ENCODE measurements at places on chromosomes 3 and 15.

- no peak for DNase-seq
These were observed 76.8 kb downstream of the C3orf85 start for GRCh38 chr3:109213321-109213720.

GRCh38 chr3:97409612-97410011, 354.9 kb upstream of the ARL6 start:
- no peak for DNase-seq

DNA sequence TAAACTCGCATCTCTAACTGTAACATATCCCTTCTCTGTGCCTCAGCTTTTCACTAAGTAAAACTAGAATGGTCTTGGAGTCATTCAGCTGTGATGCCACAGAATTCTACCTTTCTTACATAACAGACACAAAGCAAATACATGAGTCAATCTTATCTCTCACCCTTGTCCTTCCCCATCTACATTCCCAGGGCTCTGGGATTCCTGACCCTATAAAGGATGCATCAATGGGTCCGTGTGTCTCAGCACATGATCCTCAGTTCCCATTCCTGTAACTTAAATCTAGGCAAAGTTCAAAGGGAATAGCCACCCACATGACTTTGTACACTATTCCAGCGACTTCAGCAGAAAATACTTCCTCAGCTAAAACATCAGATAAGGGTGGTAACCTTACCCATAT, 11.8 kb upstream of the ARL8B start:
- no peak for DNase-seq

GRCh38 chr15:57496946-57497869, 94.5 kb upstream of the MYZAP start:
- DNase-seq, result no peak

GRCh38 chr3:184523825-184524615, 37.6 kb upstream of the EPHB3 start:
- DNase-seq, result no peak

- no peak for DNase-seq
These were observed 498 bp upstream of the ARNT2 start for GRCh38 chr15:80403712-80404056.

DNA sequence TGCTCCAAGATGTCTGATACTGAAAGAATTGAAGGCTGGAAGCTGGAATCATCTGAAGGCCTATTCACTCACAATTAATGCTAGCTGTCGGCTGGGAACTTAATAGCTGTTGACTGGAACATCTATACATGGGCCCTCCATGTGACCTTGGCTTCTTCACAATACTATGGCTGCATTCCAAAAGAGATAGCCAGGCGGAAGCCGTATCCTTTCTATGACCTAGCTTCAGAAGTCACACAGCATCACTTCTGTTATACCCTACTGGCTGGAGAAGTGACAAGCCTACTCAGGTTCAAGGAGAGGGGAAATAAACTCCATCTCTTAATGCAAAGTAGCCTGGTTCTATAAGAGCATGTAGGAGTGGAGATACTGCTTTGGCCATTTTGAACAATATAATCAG, 50.9 kb upstream of the SPRED1 start:
- no peak for DNase-seq

DNA sequence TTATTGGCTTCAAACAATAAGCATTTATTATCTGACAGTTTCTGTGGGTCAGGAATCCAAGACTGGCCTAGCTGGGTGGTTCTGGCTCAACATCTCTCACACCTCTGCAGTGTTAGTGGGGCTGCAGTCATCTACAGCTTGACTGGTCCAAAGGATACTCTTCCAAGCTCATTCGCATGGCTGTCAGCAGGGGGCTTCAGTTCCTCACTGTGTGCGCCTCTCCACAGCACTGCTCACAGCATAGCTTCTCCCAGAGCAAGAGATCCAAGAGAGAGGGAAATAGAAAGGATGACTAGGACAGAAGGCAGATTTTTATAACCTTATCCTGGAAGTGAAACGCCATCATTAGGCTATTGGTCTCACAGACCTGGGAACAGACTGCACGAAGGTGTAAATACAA, 64.2 kb downstream of the MAGI1 start:
- DNase-seq, result no peak

- DNase-seq, result peak; percentile 11
These were observed 293.5 kb upstream of the SUCLG2 start for GRCh38 chr3:67947808-67948508.

- no peak for DNase-seq
These were observed 220.7 kb upstream of the DNAJC19 start for GRCh38 chr3:181210275-181210674.

DNA sequence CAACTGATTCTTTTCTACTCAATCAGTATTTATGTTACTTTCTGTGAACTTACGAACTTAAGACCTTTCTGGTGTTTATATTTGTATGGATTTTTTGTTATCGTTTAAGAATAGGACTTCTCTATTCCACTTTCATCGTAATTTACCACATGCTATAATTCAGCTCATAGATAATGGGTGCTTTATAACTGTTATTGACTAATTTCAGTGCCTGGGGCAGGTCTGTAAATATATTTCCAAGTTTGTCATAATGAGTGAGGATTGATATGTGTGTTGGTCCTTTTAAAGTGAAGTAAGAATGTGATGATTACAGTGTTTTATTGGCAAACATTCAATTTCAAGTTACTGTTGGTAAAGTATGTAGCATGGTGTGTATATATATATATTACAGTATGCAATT, 1.8 kb upstream of the NAALADL2 start:
- DNase-seq, result no peak

- no peak for DNase-seq
These were observed 27.3 kb downstream of the KLHDC8B start for GRCh38 chr3:49198611-49199230.

DNA sequence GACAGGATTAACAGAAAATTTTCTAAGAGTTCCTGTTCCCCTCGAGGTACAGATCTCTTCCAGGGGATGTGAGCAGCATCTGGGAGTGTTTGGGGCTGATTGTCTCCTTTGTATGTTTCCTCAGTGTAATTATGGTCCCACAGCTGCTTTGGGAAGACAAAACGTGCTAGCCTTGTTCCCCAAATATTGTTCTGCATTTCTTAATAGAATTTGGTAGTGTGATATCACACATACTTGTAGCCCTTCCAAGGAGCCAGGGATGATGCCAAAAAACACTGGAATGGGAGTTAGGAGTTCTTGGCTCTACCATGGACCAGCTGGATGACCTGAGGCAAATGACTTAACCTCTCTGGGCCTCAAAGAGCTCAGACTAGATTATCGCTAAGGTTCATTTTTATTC, 19.0 kb upstream of the AGBL1 start:
- DNase-seq, result no peak

DNA sequence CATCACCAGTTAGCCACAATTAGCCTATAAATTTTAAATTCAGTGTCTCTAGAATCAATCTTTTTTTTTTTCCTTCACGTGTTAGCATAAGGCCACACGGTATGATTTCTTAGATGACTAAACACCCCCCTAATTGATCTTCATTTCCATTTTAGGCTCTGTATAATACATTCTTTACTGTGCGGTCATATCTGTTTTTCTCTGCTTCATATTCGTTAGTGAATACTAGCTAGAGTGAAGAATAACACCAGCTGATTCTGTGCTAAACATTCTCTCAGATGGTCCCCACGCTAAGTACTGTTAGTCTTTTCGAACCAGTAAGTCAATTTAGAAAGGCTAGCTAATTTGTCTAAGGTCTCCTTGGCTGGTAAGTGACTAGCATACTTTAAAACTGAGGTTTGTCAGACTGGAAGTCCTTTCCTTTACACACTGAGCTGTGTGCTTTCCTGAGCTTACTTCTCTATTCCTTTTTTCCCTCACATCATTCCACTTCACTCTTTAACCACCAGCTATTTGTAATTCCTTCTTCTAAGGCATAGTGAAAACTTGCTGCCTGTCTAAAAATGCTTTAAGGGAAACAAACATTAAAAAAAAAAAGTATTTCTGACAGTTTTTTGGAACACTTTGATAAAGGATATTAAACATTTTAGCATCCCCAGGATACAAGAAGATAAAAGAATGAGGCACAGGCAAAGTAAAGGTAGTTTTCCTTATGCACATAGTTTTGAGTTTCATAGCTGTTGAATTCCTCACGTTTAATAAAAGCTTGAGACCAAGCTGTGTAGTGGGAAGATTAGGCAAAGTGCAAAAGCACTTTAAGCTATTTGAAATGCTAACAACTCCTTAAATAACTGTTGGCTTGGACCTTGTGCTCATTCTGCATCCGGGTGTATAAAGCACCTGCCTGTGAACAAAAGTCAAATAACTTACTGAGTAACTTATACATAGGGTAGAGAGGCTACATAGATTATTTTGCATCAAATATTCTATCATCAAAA, 17.1 kb downstream of the ZFAND6 start:
- DNase-seq, result no peak

GRCh38 chr3:55894605-55895004, 407.5 kb upstream of the WNT5A start:
- no peak for DNase-seq

DNA sequence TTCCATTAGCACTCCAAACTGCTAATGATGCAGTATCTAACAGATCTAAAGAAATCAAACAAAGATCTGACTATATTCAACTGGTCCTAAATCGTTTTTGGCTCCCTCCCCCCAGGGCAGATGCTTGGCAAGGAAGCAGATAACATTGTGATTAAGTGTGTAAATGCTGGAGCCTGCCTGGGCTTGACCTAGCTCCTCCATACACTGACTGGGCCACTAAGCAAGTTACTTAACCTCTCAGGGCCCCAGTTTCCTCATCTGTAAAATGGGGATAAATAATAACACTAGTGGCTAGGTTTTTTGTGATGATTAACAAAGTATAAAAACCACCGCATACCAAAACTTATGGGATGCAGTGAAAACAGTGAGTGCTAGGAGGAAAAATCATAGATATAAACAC, 9.2 kb downstream of the EID1 start:
- DNase-seq, result no peak

DNA sequence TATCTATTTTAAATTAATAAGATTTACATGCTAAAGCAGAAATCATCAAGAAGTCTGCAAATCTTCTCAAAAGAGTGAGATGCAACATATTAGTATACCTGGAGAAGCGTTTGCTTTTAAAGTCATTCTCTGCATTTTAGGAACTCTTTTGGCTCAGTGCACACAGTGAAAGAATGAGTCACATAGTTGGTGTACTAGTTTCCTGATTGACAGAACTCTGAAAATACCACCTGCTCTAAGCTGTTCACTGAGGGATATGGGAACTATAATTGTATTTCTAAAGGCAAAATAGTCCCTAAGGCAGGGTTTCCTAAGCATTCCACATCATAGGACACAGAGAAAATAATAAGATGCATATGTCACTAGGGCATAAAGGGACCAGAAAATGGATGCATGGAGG, 838.5 kb downstream of the DIPK2A start:
- no peak for DNase-seq

All from stimulated activated CD4-positive, alpha-beta T cell treated with anti-CD3 and anti-CD28 coated beads, Interleukin-15, amount 100 ng/mL, for 1 hour (primary cell).